ENCODE measurements at places on chromosomes 13 and 19. TPM values are rescaled to one million over a fixed set of nuclear protein-coding genes. Genes with fewer than 3 reads are reported as not detected.
A peak's percentile ranks its signal among the peaks of the same experiment; 100 is the strongest.

GRCh38 chr13:28958441-28958840, 138.3 kb downstream of the MTUS2 start:
- DNase-seq = no peak

DNA sequence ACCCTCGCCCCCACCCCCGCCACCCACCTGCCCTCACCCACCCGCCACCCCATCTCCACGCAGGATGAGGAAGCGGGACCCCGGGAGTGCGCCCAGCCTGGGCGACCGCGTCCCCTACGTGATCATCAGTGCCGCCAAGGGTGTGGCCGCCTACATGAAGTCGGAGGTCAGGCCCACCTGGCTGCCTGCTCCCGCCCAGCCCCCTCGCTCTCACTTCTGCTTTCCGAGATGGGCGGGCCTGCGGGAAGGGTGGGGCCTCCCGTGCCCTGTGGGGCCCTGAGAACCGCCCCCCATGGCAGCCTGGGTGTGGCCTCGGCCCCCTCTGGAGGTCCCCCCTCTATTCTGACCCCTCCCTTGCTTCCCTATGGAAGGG, 3.1 kb upstream of the SPIB start:
- DNase-seq = no peak

- no peak for DNase-seq
Observed at GRCh38 chr19:31118287-31118955, 230.8 kb downstream of the TSHZ3 start.

SSC5D gene
- 19.3 TPM for total RNA-seq

DNA sequence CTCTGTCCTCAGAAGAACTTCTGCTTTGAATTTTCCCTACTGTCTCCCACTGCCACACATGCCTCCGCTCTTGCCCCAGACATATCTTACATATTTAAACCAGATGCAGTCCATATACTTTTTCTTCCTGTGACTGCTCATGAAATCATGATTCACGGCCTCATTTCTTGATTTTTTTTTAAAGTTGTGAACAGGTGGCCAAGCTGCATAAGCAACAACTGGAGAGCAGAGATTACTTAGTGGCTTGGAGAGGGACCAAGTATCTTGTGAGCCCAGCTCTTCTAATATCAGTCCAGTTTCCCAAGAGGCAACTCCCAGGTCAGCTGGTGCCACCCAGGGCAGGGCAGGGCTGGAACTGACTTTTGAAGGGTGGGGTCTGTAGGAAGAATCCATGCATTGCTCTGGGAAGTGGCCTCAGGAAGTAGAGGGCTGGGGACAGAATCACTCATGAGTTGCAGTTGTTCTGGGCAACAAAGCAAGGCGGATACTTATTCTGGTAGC, 152.4 kb downstream of the LMO7 start:
- peak; percentile 92 for DNase-seq

TSEN34 gene
- total RNA-seq = 61.6 TPM

- DNase-seq = no peak
Observed at GRCh38 chr19:18771328-18772242, 19.5 kb downstream of the COMP start.

VSTM1 gene
- not detected for total RNA-seq

GRCh38 chr19:18480006-18480691, 41.7 kb downstream of the ELL start:
- DNase-seq = peak; percentile 62

ZNF506 gene
- 16.5 TPM for total RNA-seq

ZNF283 gene
- 15.2 TPM for total RNA-seq

DNA sequence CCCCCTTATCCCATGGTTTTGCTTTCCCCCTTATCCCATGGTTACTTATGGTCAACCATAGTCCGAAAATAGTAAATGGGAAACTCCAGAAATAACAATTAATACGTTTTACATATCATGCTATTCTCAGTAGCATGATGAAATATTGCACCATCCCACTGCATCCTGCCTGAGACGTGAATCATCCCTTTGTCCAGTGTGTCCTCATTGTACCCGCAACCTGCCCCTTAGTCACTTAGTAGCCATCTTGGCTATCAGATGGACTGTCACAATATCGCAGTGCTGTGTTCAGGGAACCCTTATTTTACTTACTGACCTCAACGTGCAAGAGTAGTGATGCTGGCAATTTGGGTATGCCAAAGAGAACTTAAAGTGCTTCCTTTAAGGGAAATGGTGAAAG, 10.5 kb upstream of the NBEA start:
- DNase-seq = peak; percentile 17

GRCh38 chr19:42443944-42444398, 1.2 kb upstream of the CXCL17 start:
- DNase-seq = no peak

NCAN gene
- under 0.01 TPM for total RNA-seq

- peak; percentile 82 for DNase-seq
Observed at GRCh38 chr19:5002143-5002542, 33.2 kb downstream of the KDM4B start.

DNA sequence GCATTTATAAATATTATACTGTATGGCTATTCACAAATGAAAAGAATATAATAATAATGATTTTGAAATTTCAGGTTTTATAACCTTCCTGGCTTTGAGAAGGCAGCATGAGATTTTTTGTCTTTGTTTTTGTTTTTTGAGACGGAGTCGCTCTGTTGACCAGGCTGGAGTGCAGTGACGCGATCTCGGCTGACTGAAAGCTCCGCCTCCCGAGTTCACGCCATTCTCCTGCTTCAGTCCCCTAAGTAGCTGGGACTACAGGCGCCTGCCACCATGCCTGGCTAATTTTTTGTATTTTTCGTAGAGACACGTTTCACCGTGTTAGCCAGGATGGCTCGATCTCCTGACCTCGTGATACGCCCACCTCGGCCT, 64.1 kb downstream of the ZNF429 start:
- DNase-seq = peak; percentile 60

- no peak for DNase-seq
Observed at GRCh38 chr13:77911751-77912150, 6.9 kb downstream of the EDNRB start.

PEAK3 gene
- not detected for total RNA-seq

GRCh38 chr19:10752237-10752912, 34.5 kb downstream of the DNM2 start:
- DNase-seq = no peak

DNA sequence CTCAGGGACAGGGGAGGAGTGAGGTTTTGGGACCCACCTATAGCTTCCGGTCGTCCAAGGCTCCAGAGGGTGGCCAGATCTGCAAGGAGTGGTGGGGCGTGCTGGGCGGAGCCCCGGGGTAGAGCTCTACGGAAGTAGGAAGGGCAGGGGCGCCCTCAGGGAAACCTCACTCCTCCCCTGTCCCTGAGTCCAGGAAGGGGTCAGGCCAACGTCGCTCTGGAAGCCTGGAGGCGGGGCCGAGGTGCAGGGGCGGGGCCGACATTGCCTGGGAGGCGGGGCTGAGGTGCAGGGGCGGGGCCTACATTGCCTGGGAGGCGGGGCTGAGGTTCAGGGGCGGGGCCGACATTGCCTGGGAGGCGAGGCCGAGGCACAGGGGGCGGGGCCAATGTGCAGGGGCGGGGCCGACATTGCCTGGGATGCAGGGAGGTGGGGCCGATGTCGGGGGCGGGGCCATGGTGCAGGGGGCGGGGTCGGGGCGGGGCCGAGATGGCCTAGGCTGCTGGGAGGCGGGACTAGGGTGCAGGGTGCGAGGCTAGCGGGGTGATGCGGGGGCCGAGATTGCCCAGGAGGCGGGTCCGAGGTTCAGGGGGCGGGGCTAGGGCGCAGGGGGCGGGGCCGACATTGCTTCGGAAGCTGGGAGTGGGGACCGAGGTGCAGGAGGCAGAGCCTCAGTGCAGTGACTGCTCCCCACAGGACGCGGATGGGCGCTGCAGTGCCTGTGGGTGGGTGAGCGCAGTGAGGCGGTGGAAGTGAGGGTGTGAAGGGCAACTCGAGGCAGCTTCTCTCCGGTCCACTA, 4.9 kb upstream of the PALM start:
- DNase-seq = no peak

ZNF135 gene
- 11.2 TPM for total RNA-seq

DNA sequence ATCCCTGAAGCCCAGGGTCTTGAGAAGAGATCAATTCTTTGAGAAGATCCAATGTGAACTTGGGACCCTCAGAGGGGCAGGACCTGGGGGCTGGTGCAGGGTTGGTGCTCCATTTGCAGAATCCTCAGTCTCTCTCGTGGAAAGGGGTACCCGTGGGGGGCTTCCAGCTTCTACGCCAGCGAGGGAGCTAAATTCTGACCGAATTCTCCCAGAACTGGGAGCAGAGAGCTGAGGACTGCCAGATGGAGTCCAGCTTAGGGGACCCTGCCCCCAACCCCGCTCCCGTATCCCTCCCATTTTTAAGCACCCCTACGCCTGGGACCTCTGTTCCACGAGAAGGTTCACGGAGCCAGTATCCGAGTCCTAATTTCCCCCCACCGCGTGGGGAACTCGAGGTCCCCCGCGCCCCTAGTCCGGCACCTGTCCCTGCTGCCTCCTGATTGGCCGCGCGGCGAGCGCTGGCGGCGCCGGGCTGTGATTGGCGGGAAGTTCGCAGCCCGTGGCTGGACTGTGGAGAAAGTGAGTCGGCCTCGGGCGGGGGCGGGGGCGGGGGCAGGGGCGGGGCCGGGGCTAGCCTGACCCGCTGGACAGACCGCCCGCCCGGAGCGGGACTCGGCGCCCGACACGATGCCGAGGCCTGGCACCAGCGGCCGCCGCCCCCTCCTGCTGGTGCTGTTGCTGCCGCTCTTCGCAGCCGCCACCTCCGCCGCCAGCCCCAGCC, 4.4 kb upstream of the LTBP4 start:
- peak; percentile 54 for DNase-seq

RNF17 gene
- total RNA-seq = not detected

DNA sequence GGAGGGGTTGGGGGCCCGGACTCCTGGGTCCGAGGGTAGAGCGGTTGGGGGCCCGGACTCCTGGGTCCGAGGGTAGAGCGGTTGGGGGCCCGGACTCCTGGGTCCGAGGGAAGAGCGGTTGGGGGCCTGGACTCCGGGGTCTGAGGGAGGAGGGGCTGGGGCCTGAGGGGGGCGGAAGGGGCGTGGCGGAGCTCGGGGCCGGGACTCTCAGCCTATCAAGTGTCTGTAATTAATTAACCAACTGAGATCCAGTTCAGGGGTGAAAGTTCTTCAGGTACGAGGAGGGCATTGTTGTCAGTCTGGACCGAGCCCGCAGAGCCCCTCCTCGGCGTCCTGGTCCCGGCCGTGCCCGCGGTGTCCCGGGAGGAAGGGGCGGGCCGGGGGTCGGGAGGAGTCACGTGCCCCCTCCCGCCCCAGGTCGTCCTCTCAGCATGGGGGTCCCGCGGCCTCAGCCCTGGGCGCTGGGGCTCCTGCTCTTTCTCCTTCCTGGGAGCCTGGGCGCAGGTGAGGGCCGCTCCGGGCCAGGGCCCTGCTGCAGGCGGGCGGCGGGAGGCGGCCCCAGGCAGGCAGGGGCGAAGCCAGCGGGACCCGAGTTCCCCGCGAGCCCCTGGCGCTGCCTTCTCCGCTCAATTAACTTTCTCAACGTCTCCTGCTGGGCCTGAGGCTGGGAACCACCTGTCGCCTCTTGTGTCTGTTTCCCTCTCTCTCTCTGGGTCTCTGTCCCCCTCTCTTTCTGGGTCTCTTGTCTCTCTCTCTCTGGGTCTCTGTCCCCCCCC, 697 bp downstream of the FCGRT start:
- DNase-seq = no peak

KIR3DL2 gene
- not detected for total RNA-seq

- no peak for DNase-seq
Observed at GRCh38 chr13:37736045-37736444, 133.5 kb downstream of the TRPC4 start.

DNA sequence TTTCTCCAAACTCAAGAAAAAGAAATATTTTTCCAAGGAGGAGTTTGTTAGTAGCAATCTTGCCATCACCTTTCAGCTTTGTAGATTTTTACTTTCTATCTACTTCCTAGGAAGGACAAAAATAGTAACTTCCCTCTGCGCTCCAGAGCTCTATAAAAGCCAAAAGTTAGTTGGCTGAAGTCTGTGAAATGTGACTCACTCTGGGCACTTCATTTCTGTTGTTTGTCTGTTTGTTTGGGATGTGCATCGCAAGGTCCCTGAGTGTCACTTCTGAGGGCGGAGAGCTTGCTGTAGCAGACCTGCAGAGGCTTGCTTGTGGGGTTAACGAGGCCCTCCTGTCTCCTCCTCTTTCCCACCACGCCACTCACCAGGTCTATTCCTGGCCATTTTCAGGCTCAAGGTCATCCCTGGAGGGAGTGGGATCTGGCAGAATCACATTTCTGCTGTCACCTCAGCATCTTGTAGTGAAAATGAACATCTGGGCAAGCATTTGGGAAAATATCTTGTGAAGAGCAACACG, 307.6 kb downstream of the GPC6 start:
- peak; percentile 19 for DNase-seq

DNA sequence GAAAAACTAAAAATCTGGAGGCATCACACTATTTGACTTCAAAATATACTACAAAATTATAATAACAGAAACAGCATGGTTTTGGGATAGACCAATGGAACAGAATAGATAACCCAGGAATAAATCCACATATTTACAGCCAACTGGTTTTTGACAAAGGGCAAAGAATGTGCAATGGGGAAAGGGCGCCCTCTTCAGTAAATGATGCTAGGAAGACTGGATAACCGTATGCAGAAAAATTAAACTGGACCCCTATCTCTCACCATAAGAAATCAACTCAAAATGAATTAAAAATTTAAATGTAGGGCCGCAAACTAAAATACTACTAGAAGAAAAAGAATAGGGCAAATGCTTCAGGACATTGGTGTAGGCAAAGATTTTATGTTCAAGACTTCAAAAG, 440.5 kb upstream of the SGCG start:
- peak; percentile 30 for DNase-seq

GRCh38 chr19:42657556-42657955, 62.8 kb upstream of the CEACAM8 start:
- no peak for DNase-seq

DNA sequence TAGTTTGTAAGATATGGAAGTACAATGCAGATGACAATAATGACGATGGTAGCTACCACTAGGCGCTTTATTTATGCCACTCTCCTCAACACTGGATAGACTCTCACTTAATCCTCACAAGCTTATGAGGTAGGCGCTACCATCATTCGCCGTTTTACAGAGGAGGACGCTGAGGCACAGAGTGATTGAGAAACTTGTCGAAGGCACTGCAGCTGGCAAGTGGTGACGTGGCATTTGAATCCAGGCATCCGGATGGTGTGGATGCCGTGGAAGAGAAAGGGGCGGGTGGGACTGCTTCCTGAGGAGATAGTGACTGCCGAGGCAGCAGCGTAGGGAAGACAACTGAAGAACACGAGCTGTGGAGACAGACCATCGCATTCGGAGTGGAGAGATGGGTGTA, 1.3 kb upstream of the RPS9 start:
- DNase-seq = no peak

Measured in fibroblast of lung (primary cell).